ENCODE measurements at places on chromosomes 3 and 15. TPM values are rescaled to one million over a fixed set of nuclear protein-coding genes. Genes with fewer than 3 reads are reported as not detected.
A peak's percentile ranks its signal among the peaks of the same experiment; 100 is the strongest.

GOLGA8Q gene
- total RNA-seq = not detected

KY gene
- total RNA-seq = not detected

HRH1 gene
- total RNA-seq = 7.5 TPM

PDE8A gene
- total RNA-seq = 62.0 TPM

DNA sequence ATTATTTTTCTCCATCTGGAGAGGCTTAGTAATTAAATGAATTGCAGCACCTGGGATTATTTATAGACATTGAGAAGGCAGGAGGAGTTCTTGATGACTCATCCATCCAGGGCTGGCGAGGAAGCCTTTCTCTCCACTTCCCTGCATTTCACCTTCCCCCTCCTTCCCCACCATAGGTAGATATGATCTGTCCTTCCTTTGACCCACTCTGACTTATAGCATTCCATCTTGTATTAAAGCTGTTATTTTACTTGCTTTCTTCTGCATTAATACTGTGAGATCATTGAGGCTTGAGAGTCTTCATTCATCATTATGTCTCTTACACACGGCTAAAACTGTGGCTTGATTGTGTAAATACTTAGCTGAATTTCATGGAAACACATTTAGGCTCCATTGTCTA lies 288.8 kb downstream of the FEZF2 start:
- no peaks in the 10 kb centered on the region for H3K36me3 ChIP-seq
- no peak for DNase-seq
- no peaks in the 10 kb centered on the region for H3K27me3 ChIP-seq
- H3K27ac ChIP-seq = no peak overlapping the region
- no peaks in the 10 kb centered on the region for H3K4me1 ChIP-seq

DNA sequence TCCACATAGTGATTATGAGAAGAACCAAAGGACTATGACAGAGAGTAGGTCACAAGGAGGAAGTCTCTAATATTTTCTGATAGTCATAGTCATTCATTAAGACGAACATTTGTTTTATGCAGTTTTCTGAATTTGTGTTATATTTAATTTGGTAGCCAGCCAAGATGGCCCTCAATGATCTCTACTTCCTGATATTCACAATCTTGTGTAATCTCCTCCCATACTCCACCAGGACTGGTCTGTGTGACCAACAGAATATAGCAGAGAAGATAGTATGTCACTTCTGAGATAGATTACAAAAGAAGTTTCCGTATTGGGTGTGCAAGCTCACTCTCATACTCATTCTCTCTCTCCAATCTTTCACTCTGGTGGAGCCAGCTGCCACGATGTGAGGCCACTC lies 30.8 kb downstream of the HLTF start:
- no peaks in the 10 kb centered on the region for H3K27me3 ChIP-seq
- no peaks in the 10 kb centered on the region for H3K4me1 ChIP-seq
- H3K27ac ChIP-seq = no peak overlapping the region
- DNase-seq = no peak
- H3K4me3 ChIP-seq = no peak overlapping the region

DNA sequence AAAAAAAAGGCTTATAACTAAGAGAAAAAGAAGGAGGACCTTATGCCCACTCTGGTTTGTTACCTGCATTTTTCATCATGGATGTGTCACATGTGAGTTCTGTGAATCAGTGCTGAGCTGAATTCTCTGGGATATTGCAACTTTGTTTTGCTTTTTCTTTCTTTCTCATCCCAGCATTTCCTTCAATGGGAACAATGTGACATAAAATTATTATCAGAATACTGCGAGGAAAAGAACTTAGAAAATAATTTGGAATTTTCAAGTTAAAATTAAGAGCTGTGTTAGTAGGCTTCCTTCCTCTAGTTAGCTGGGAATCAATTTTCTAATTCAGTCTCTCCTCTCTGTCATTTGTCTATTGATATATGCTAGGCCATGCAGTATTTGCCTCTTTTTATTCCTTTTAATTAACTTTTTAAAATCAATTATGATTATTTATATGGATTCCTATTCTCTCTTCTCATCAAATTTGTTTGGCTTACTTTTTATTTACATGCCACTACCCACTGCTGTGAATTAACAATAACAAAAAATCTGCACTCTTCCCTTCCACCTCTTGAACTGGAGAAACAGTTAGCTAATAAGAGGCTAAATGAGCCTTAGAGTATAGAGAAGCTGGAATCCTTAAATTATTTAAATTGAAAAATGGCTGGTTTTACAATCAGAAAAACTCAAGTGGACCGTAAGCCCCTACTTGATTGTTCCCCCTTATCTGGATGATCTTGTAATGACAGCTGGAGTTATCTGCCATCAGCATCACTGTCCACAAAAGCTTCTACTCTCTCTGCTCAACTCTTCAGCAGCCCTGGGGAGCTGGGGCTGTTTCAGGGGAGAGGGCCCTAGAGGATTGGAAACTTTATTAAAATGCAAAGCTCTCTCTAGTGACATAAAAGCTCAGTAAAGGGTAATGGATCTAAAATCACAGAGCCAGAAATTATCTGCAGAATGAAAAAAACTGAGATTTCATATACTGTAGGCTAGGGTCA lies 95.3 kb upstream of the SOX2 start:
- H3K4me3 ChIP-seq = no peak overlapping the region
- H3K27me3 ChIP-seq = peaks cover 38% of the 10 kb centered on the region
- H3K4me1 ChIP-seq = no peaks in the 10 kb centered on the region
- H3K36me3 ChIP-seq = no peaks in the 10 kb centered on the region
- H3K27ac ChIP-seq = no peak overlapping the region
- no peak for DNase-seq

DNA sequence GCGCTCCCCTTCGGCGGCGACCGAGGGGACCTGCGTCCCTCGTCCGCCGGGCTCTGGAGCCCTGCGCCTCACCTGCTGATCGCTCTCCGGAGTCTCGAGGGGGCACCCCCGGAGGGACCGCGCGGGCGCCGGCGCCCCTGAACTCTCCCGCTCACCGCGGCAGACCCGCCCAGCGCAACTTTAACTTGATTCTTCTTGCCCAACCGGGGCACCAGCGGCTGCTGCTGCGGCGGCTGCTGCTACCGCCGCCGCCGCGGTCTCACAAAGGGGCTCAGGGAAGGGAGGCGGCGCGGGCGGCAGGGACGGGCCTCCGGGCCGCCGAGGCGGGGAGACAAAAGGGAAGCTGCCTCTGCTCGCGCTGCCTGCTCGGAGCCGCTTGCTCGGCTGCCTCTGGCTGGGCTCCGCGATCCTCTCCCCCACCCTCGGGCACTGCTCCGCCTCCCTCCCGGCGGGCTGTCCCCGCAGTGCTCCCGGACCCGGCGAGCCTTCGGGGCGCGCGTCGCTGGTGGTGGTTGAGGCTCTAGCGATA lies at the start of gene PPM1L:
TSS of gene PPM1L (plus strand) at position 456 of the 529 bp plus-strand sequence.
- no peaks in the 10 kb centered on the region for H3K27me3 ChIP-seq
- H3K36me3 ChIP-seq = no peaks in the 10 kb centered on the region
- DNase-seq = peak; percentile 45
- H3K27ac ChIP-seq = peak within 1 kb of the TSS; percentile 50
- peaks cover 5% of the 10 kb centered on the region for H3K4me1 ChIP-seq
- peak within 1 kb of the TSS; percentile 88 for H3K4me3 ChIP-seq

- H3K27ac ChIP-seq = no peak overlapping the region
- no peaks in the 10 kb centered on the region for H3K27me3 ChIP-seq
- no peaks in the 10 kb centered on the region for H3K36me3 ChIP-seq
- no peak overlapping the region for H3K4me3 ChIP-seq
- H3K4me1 ChIP-seq = no peaks in the 10 kb centered on the region
- DNase-seq = no peak
Observed at GRCh38 chr3:115019900-115020299, 127.2 kb downstream of the ZBTB20 start.
